Hippocampal formation (tissue), 2 donors: ENCODE measurements at places on chromosomes 13 and 19.

DNA sequence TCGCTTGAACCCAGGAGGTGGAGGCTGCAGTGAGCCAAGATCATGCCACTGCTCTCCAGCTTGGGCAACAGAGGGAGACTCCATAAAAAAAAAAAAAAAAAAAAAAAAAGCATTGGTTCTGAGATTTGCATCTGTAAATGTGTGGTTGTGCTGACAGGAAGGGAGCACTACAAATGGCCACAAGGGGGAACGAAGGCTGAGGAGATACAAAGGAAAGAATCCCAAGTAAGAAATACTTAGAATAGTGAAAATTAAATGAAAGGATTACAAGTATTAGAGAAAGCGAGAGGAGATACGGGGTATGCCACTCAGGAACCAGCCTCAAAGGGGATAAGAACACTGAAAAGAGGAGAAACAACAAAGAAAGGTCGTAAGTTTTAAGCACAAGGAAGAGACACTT is 284.9 kb downstream of the KLF12 start:
- DNase-seq: no peak

DNA sequence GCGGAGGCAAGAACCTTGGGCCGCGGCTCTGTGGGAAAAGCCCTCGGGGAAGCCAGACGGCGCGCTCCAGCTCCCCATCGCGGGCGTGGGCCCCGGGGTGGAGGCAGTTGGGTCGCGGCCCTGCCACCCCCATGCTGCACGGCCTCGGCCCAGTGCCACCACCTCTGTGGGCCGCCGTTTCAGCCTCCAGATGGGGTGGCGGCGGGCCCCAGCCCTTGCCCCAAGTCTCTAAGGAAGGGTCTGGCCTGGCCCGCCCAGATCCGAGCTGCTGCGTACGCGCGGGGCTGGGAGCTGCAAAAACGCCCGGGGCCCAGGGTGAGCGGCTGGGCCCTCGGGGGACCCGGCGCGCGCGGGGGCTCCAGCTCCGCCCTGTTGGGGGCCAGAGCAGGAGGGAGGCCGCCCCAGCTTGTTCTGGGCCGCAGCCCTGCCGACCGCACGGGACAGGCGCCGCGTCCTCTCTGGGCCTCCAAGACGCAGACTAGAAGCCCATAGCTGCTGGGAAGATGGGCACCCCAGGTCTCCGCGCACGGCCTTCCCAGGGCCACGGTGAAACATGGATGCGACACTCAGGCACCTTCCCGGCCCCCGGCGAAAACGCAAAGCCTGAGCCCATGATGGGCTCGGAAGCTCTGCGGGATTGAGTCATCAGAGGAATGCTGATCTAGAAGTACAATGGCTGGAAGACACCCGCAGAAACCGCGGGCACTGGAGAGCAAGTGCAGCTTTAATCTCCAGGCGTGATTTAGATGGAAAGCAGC is 110.1 kb downstream of the KCTD15 start:
- DNase-seq: no peak

GRCh38 chr13:35165205-35165604 is 223.1 kb downstream of the NBEA start:
- no peak for DNase-seq

- DNase-seq: no peak
Observed at GRCh38 chr13:27592865-27593264, 27.5 kb downstream of the LNX2 start.

- no peak for DNase-seq
Observed at GRCh38 chr13:101453784-101454201, 1.3 kb downstream of the ITGBL1 start.

GRCh38 chr19:3821857-3822364 is 35.7 kb upstream of the MATK start:
- peak; percentile 28 for DNase-seq

GRCh38 chr13:97566907-97567306 is 132.9 kb downstream of the RAP2A start:
- DNase-seq: no peak

DNA sequence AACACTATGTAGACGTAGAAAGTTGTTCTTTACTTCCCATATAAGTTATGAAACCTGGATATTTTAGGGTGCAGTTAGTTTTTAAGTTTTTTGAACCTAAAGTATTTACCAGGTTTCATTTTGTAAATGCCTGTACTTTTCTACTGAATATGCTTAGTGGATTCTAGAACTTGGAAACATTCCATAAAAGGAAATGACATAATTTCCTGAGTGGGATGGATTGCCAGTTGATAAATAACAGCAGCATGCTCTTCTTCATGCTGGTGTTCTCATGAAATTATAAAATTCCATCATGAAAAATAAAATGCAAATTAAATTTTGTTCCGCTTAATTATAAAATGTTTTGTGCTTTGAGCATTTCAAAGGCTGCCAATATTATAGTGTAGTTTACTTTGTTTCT is 362.2 kb upstream of the PCDH20 start:
- no peak for DNase-seq

DNA sequence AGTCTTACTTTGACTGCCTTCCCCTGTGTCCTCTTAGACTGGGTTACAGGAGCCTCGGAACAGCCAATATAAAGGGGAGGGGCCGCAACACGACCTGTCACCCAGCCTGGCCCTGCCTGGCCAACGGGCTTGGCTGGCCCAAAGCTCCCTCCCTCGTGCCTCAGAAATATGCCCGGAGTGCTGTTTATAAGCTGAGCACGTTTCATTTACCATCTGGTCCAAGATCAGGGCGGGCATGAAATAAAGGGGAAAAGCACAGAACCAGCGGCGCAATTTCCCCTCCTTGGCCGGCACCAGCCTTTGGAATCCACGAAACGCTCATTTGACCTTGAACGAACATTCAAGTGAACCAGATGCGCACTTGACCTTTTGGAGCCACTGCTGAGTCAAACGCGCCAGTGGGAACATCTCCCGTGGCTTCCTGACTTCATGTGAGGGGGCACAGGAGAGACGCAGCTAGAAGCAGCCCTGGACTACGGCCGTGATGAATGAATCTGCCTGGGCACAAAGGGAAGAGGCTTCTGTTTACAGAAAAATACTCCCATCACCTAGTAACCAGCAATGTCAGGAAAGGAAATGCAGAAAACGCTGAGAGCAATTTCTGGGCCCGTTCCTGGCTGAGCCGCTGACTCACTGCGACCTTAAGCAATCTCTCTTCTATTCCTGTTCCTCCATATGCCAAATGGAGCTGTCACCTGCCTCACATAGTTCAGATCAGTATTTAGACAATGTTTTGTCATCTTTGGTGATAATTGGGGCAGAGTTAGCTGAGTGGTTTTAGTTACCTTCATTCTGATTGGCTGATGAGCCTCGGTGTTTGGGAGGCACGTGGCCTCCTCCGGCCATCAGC is 53.3 kb downstream of the RFX2 start:
- DNase-seq: peak; percentile 46

- no peak for DNase-seq
Observed at GRCh38 chr19:53037101-53038097, 7.1 kb upstream of the ERVV-2 start.

DNA sequence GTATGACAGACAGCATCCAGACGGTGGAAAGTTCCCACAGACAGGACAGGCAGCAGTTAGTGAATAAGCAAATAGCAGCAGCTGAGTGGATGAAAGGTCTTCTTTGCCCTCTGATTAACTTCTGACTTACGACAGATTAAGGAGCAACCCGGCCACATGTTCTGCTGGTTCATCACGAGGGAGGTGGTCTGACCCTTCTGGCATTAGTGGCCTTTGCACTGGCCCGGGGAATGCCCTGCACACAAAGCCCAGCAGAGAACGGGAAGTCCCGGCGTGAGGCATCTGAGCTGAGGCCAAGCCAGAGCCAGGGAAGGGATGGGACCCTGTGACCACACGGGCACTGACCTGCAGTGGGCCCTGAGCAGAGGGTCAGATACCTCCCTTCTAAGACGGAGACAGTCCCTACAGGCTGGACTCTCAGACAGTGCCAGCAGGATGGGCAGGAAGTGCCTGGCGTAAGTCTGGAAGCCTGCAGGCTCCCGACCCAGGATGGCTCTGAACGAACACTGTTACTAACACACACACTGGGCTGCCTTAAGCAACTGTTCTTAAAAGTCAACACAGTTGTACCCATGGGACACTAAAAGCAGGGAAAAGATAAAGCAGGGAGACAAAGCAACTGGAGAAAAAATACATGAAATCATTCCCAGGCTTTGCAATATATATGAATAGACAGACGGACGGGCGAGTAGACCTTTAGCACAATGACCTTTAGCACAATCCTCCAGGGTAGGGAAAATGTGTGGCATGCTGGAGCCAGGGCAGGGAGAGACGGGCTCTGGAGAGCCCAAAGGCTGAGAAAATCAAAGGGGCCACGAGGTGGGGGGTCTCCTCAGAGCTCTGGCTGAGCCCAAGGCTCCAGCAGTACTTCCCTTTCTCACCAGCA is 6.3 kb downstream of the C19orf12 start:
- no peak for DNase-seq

- DNase-seq: no peak
Observed at GRCh38 chr19:17659996-17660395, 28.2 kb downstream of the UNC13A start.

DNA sequence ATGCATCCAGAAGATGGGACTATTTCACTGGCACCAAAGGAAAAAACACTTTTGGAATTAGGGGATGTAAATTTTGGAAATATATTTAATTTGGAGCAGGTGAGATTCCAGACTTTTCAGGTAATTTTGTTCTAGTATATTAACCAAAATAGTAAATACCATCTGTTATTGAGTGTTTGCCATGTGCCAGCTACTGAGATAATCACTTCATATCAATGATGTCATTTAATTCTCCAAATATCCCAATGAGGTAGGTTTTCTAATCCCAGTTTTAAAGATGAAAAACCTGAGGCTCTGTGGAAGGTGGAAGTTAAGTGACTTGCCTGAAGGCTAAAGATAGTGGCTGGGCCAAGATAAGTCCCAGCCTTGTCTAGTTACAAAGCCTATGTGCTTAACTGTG is 95.2 kb downstream of the TDRD3 start:
- DNase-seq: no peak

DNA sequence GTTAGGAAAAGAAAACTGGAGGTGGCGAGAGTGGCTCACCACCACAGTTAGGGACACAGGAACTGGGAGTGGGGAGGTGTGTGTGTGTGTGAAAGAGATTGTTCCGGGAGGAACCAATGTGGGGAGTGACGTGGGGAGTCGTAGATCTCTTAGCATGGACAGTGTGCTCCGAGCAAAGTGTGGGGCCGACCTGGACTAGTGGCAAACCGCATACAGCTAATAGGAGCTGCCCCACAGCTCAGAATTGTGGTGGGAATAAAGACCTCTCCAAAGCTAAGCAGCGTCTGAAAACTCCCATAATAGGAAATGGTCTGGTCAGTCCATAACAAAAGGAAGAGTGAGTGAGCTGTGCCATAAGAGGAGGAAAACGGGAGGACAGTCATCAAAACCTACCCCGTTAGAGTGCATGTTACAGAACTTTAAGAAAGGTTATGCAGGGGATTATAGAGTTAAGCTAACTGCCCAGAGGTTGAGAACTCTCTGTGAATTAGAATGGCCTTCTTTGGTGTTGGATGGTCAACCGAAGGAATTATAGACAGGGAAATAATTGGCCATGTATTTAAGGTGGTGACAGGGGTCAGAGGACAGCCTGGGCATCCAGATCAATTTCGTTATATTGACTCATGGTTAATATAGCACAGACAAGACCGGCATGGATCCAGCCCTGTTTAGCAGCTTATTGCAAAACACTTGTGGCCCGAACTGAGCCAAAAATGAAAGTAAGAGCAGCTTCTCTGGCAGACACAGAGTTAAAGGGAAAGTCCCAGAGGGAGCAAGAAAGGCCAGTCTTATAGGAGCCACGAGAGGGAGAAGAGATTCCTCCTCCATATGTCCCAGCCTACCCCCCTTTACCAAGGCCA is 8.9 kb upstream of the SLC15A1 start:
- no peak for DNase-seq

- DNase-seq: no peak
Observed at GRCh38 chr13:48154671-48155070, 59.8 kb upstream of the MED4 start.

DNA sequence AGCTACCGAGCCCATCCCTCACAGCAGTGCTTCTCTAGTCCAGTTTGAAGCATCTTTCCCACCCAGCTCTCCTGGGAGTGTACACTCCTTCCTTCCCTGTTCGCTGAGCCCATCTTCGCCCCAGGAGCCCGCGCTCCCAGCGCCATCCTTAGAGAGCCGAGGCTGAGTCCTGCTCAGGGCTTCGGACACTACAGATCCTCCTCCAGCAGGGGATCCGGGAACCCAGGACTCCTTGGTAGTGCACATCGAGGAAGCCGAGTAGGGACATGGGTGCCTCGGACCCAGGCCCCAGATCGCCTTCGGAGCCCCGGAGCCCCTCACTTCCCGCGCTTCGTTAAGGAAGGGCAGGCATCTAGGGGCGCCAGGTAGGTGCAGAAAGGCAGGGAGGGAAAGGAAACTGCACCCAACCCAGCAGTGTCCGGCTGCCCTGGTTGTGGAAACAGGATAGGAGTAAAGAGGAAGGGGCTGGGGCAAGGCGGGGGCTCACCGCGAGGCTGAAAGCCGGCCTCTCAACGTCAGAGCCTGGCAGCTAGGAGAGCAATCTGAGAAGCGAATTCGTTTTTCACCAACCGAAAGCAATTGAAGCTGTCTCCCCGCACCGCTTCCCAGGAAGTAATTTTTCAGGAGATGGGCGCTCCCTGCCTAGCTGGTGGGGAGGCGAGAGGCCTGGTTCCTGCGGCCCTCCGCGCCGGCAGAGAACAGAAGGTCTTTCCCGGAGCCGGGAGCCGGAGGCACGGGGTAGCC is 1.0 kb downstream of the PDX1 start:
- no peak for DNase-seq

- no peak for DNase-seq
Observed at GRCh38 chr13:44703371-44703770, 127.2 kb upstream of the TSC22D1 start.

GRCh38 chr19:48826606-48827020 is 9.7 kb downstream of the HSD17B14 start:
- DNase-seq: no peak

GRCh38 chr19:21581646-21582240 is 76.3 kb downstream of the ZNF429 start:
- DNase-seq: no peak

DNA sequence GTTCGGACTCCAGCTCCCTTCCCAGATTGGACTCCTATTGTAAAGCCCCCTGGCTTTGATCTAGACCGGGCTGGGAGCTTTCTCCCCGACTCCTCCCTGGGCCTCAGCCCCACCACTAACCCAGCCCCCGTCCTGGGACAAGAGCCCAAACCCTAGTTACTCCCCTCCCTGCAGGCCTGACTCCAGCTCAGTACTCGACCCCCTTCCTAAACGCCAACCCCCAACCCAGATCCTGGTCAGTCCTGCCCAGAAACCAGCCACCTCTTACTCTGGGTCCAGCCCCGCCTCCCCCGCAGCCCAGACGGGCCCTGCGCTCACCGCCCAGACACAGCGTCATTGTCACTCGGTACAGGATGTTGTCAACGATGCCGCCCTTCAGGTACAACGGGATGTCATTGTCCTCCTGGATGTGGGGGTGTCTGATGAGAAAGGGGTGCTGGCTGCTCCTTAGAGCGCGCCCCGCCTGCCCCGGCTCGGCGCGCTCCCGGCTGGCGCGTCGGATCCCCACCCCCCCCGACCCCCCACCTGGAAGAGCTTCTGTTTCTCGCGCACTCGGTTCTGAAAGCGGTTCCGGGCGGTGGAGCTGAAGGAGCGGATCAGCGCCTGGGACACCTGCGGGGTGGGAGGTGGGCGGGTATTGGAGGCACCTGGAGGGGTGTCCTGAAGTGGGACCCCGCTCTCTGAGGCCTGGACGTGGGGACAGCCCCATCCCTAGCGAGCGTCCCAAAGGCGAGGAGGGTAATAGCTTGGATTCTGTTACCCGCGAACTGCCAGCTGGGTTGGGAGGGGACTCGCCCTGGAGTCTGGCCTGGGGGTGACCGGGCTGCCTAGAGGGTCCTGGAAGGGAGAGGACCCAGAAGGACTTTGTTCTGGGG is 866 bp downstream of the COX7A1 start:
- DNase-seq: no peak

- no peak for DNase-seq
Observed at GRCh38 chr19:42247640-42248199, 5.3 kb upstream of the GSK3A start.
